Activated CD4-positive, CD25-positive, alpha-beta regulatory T cell (primary cell): ENCODE measurements at places on chromosomes 11 and 22.

- DNase-seq, result no peak
Observed at GRCh38 chr11:21511835-21512440, 680.9 kb upstream of the ANO5 start.

DNA sequence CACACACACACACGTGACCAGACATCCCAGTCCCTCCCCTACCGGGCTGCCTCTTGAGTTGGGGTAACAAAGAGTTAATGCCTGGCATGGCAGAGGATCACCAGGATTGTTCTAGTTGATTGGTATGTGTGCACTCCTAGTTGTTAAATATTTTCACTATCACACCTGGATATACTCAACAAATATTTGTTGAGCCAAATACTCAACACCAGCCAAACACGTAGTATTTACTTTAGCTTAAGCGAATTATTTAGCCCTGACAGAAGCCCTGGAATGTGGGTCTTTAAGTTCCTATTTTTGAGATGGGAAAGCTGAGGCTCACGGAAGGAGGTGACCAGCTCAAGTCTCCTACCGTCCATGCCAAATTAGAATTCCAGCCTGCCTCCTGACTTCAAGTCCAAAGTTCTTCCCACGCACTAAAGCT, 10.5 kb downstream of the CD3E start:
- DNase-seq, result no peak

GRCh38 chr11:112321501-112322172, 61.0 kb upstream of the PLET1 start:
- DNase-seq, result no peak

DNA sequence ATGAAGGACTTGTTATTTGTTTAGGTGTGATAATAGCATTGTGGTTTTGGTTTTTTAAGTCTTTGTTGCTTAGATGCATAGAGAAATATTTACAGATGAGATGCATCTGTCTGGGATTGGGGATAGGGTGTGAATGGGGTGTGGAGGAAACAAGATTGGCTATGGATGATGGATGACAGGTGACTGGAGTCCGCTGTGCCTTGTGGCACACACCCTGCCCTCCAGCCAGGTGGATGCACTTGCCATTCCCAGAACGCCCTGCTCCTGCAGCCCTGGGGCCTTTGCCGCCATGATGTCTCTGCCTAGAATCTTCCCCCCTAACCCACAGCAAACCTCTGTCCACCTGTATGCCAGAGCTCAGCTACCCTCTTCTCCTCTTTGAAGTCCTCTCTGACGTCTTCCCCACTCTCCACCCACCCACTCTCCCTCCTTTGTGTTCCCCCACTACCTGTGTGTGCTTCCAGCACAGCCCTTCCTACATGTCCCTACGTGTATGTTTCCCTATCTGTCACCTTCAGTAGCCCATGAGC, 54.7 kb downstream of the WNT11 start:
- DNase-seq, result no peak

- no peak for DNase-seq
Observed at GRCh38 chr11:91771961-91772360, 452.7 kb upstream of the FAT3 start.
